Retina (tissue), 1 donor: ENCODE measurements at places on chromosomes 13 and 19.

DNA sequence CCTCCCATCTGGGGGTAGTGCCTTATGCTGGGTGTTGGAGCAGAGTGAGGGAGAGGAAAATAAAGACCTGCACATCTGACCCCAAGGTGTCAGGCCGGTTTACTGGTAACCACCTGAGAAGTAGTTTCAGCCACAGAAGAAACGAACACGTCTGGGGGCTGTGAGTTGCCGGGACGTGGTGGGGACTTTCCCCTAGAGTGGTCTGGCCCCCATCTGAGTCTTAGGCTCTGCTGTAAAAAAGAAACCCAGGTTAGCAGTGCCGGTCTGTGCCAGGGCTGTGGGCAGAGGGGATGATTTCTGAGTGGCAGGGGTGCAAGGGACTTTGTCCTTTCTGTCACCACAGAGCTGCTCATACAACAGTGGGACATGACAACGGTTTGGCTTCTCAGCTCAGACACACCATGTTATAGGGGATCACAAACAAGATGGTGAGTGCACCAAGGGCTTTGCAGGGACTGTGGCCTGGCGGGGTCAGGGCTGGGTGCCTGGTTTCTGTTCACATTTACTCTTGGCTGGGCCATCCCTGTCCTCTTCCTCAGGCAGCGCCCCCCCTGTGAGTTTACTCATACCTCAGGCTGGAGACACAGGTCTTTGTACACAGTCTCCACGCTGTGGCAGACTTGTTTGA lies 9.0 kb downstream of the GCDH start:
- no peak for DNase-seq

DNA sequence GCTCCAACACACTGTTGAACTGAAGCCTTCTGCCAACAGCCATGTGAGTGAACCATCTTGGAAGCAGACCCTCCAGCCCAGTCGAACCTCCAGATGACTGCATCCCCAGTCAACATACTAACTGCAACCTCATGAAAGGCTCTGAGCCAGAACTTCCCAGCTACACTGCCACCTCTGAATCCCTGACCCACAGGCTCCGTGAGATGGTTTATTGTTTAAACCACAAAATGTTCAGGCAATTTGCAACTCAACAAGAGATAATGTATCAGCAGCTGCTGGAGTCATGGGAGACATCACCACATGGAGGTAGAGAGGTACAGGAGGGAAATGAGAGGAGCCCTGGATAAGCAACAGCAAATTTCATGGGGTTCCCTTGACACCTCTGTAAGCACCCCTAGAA lies 266.4 kb upstream of the NBEA start:
- no peak for DNase-seq

DNA sequence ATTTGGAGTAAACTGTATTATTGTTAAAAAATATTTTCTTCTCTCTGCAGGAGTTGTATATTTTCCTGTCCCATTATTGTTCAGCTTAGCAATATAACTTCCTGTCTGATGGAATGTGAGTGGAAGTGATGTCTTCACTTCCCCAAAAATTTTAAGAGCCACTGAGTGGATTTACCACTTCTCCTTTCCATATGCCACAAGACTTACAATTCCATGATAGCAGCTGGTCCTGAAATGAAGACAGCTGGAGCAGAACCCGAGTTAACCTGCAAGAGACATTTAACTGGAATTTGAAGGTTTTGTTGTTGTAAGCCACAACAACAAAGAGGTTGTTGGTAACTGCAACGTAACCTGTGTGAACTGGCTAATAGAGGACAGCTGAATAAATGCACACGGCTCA lies 23.4 kb upstream of the TBC1D4 start:
- DNase-seq = no peak

GRCh38 chr13:32041429-32041828 lies 9.9 kb downstream of the FRY start:
- no peak for DNase-seq

- DNase-seq = no peak
Observed at GRCh38 chr13:21895779-21896178, 224.9 kb downstream of the FGF9 start.
